ENCODE measurements at places on chromosomes 2 and 18. TPM values are rescaled to one million over a fixed set of nuclear protein-coding genes. Genes with fewer than 3 reads are reported as not detected.

GRCh38 chr18:33951031-33951430, 273.7 kb downstream of the NOL4 start:
- no peak overlapping the region for H3K27ac ChIP-seq
- no peak for DNase-seq
- no peaks in the 10 kb centered on the region for H3K4me1 ChIP-seq
- no peaks in the 10 kb centered on the region for H3K27me3 ChIP-seq
- H3K4me3 ChIP-seq = no peak overlapping the region

The GPR17 gene
- not detected for total RNA-seq

DNA sequence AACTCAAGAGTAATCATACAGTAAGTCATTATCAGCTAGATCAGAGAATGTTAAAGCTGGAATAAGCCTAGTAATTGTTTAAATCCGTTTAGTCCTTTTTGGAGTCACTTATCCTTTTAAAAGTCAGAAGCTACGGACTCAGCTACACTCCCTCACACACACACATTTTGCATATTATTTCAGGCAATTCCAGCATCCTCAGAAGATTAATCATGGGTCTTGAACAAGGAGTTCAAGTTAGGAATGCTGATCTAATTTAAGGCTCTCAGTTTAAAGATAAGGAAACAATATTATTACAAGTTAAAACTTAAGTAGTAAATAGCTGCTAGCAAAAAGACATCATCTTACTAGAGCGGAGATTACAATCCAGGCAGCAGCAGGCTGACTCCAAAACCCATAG, 74.3 kb downstream of the GTF3C3 start:
- H3K27me3 ChIP-seq = no peaks in the 10 kb centered on the region
- peaks cover 63% of the 10 kb centered on the region for H3K36me3 ChIP-seq
- H3K27ac ChIP-seq = no peak overlapping the region

The PLGLB2 gene
- total RNA-seq = 0.15 TPM

The ITGB6 gene
- 0.07 TPM for total RNA-seq

- no peak overlapping the region for H3K4me3 ChIP-seq
- H3K27ac ChIP-seq = no peak overlapping the region
- no peaks in the 10 kb centered on the region for H3K4me1 ChIP-seq
- H3K27me3 ChIP-seq = peaks cover 4% of the 10 kb centered on the region
- H3K36me3 ChIP-seq = no peaks in the 10 kb centered on the region
- no peak for DNase-seq
These were observed 121.4 kb upstream of the SLC14A2 start for GRCh38 chr18:45493830-45494229.

The LRRTM4 gene
- 8.5 TPM for total RNA-seq

GRCh38 chr2:205076405-205076804, 531.1 kb downstream of the PARD3B start:
- H3K4me3 ChIP-seq = no peak overlapping the region
- H3K36me3 ChIP-seq = no peaks in the 10 kb centered on the region
- peak; percentile 20 for DNase-seq
- no peak overlapping the region for H3K27ac ChIP-seq
- peaks cover 20% of the 10 kb centered on the region for H3K4me1 ChIP-seq

- H3K27ac ChIP-seq = no peak overlapping the region
- no peak for DNase-seq
- peaks cover 4% of the 10 kb centered on the region for H3K4me1 ChIP-seq
- no peak overlapping the region for H3K4me3 ChIP-seq
- no peaks in the 10 kb centered on the region for H3K36me3 ChIP-seq
These were observed 47.6 kb upstream of the GPC1 start for GRCh38 chr2:240387669-240388358.

The SERPINB4 gene
- total RNA-seq = 0.53 TPM

GRCh38 chr2:10792001-10792634, 20.5 kb downstream of the PDIA6 start:
- peaks cover 93% of the 10 kb centered on the region for H3K36me3 ChIP-seq
- H3K27me3 ChIP-seq = no peaks in the 10 kb centered on the region
- no peak overlapping the region for H3K4me3 ChIP-seq
- no peak overlapping the region for H3K27ac ChIP-seq
- H3K4me1 ChIP-seq = no peaks in the 10 kb centered on the region
- DNase-seq = no peak

DNA sequence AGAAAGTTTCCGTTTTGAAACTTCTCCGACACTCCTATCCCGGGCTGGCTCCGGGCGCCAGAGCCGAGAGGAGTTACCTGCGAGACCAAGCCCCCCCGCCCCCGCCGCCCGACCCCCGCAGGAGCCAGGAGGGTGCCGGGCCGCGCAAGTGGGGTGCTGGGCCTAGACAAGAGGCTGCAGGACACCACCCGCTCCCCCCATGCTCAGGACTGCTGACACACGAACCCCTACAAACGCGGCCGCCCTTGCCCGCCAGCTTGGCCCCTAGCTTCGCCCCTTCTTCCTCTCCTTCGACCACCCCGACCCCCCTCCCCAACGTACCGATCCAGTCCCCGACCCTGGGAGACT, 497 bp downstream of the PLA2R1 start:
- no peak overlapping the region for H3K27ac ChIP-seq
- H3K4me3 ChIP-seq = peak overlapping the region; percentile 83
- H3K36me3 ChIP-seq = peaks cover 12% of the 10 kb centered on the region
- peaks cover 42% of the 10 kb centered on the region for H3K27me3 ChIP-seq
- peak; percentile 19 for DNase-seq

The MALL gene
- total RNA-seq = 3.8 TPM

GRCh38 chr18:36120297-36120696, 8.8 kb downstream of the SLC39A6 start:
- no peaks in the 10 kb centered on the region for H3K27me3 ChIP-seq
- no peak overlapping the region for H3K4me3 ChIP-seq
- H3K36me3 ChIP-seq = peaks cover 73% of the 10 kb centered on the region
- no peak overlapping the region for H3K27ac ChIP-seq

DNA sequence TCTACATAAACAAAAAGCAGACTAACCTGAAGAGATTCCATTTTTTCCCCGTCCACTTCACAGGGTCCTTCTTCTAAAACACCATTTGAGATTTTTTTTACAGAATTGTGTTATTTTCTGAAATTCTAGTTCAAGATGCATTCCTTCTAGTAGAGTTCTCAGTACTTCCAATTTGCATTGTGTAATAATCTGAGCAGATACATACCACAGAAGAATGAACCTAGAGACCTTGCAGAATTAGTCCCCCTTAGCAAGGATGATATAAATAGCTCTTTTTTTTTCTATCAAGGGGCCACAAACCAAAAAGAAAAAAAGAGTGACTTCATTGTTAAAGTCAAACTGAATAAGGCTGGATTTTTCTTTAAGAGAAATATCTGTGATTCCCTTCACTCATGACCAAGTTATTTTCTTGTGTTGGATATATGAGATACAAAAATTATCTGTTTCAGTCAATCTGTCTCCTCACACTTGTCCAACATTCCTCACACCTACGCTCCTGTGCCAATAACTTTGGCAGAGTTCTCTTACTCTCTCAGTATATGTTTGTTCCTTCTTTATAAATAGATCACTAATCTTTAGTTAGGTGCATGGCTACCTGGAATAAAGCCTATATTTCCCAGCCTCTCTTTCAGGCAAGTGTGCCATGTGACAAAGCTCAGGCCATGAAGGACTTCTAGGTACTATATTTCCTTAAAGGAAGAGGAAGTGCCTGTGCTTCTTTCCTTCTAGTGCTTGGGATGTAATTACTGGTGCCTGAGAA, 183.5 kb downstream of the ZNF385B start:
- H3K27ac ChIP-seq = no peak overlapping the region
- no peaks in the 10 kb centered on the region for H3K27me3 ChIP-seq
- no peak overlapping the region for H3K4me3 ChIP-seq
- no peaks in the 10 kb centered on the region for H3K4me1 ChIP-seq

GRCh38 chr18:27871726-27872125, 305.2 kb downstream of the CDH2 start:
- H3K36me3 ChIP-seq = no peaks in the 10 kb centered on the region
- peaks cover 4% of the 10 kb centered on the region for H3K4me1 ChIP-seq
- no peak for DNase-seq
- no peaks in the 10 kb centered on the region for H3K27me3 ChIP-seq
- no peak overlapping the region for H3K27ac ChIP-seq
- H3K4me3 ChIP-seq = no peak overlapping the region

- H3K36me3 ChIP-seq = no peaks in the 10 kb centered on the region
- no peaks in the 10 kb centered on the region for H3K27me3 ChIP-seq
- peak overlapping the region; percentile 90 for H3K27ac ChIP-seq
- peaks cover 39% of the 10 kb centered on the region for H3K4me1 ChIP-seq
- peak; percentile 29 for DNase-seq
These were observed 100.1 kb upstream of the TLK1 start for GRCh38 chr2:171260471-171261424.

- H3K27me3 ChIP-seq = peaks cover 100% of the 10 kb centered on the region
- H3K27ac ChIP-seq = no peak overlapping the region
- H3K4me1 ChIP-seq = peaks cover 17% of the 10 kb centered on the region
These were observed 2.2 kb downstream of the HOXD10 start for GRCh38 chr2:176118601-176119339.

DNA sequence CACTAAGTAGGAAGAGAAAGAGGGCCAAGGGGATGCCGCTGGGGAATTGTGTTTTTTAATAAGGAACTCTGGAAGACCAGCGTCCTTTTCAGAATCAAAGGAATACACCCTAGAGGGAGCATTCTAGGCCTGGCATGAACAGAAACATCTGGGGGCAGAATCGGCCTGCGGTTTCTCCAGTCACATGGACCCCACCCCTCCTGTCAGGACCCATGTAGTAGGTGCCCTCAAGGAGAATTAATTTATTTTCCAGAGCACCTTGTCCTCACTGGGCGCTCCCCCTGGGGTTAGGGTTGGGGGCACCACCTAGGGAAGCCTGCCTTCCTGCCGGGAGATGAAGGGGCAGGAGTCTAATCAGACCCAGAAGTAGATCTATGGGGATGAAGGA, 44.2 kb downstream of the TMEM37 start:
- no peak for DNase-seq
- H3K36me3 ChIP-seq = no peaks in the 10 kb centered on the region
- H3K4me1 ChIP-seq = peaks cover 11% of the 10 kb centered on the region
- no peak overlapping the region for H3K4me3 ChIP-seq
- H3K27ac ChIP-seq = no peak overlapping the region

- peaks cover 35% of the 10 kb centered on the region for H3K4me1 ChIP-seq
- DNase-seq = no peak
- H3K36me3 ChIP-seq = no peaks in the 10 kb centered on the region
- peak overlapping the region; percentile 93 for H3K4me3 ChIP-seq
- no peak overlapping the region for H3K27ac ChIP-seq
These were observed 1.7 kb downstream of the MAPRE3 start for GRCh38 chr2:26971911-26972786.

The GRHL1 gene
- total RNA-seq = 4.7 TPM

DNA sequence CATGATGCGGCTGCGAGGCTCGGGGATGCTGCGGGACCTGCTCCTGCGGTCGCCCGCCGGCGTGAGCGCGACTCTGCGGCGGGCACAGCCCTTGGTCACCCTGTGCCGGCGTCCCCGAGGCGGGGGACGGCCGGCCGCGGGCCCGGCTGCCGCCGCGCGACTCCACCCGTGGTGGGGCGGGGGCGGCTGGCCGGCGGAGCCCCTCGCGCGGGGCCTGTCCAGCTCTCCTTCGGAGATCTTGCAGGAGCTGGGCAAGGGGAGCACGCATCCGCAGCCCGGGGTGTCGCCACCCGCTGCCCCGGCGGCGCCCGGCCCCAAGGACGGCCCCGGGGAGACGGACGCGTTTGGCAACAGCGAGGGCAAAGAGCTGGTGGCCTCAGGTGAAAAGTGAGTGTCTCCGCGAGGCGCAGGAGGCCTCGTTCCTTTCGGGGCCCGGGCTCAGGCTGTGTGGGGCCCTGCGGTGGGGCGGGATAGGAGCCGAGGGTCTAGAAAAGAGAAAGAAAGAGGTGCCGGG, 520 bp downstream of the GLS start:
- no peak for DNase-seq
- peak overlapping the region; percentile 94 for H3K4me3 ChIP-seq
- no peak overlapping the region for H3K27ac ChIP-seq
- H3K4me1 ChIP-seq = peaks cover 41% of the 10 kb centered on the region
- H3K27me3 ChIP-seq = no peaks in the 10 kb centered on the region
- peaks cover 10% of the 10 kb centered on the region for H3K36me3 ChIP-seq

DNA sequence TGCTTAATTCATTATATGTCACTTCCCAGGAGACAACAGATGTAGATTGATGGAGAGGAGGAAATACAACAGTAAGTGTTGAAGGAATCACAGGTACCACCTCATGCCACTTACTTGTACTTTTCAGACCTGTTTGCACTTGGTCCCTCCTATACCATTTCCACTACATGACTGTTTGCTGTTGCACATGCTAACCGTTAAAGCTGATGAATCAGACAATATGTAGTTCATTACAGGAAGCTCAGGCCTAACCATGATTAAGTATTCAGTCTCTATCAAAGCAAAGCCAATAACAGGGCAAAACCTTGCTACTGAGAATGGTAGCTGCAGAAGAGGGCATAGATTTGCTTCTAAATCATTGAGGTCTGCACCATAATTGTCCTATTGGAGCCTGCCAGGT, 30.2 kb upstream of the GRP start:
- H3K4me3 ChIP-seq = no peak overlapping the region
- H3K36me3 ChIP-seq = peaks cover 17% of the 10 kb centered on the region
- H3K4me1 ChIP-seq = no peaks in the 10 kb centered on the region
- H3K27me3 ChIP-seq = peaks cover 9% of the 10 kb centered on the region
- no peak for DNase-seq

GRCh38 chr2:10533811-10534321, 85.7 kb upstream of the ODC1 start:
- no peak overlapping the region for H3K4me3 ChIP-seq
- H3K27me3 ChIP-seq = no peaks in the 10 kb centered on the region
- H3K27ac ChIP-seq = no peak overlapping the region
- no peak for DNase-seq
- no peaks in the 10 kb centered on the region for H3K36me3 ChIP-seq

The DUSP19 gene
- total RNA-seq = 3.4 TPM

The NEU2 gene
- total RNA-seq = not detected

The CHRNG gene
- total RNA-seq = not detected

The GKN1 gene
- not detected for total RNA-seq

DNA sequence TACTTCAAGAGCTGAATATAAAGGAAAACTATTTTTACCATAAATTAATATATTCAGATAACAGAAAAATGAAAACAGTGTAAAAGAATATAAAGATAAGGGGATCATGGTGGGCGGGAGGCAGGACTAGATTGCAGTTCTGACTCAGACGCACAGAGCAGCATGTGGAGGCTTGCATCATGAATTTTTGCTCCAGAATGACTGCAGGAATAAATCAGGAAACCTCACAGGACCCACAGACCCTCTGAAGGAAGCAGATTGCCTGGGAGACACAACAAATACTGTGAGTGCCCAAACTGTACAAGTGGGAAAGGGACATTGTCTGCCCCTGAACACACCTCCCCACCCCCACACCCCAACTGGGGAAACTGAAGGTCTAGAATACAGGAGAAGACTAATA, 19.2 kb upstream of the SIGLEC15 start:
- DNase-seq = no peak
- peaks cover 27% of the 10 kb centered on the region for H3K36me3 ChIP-seq
- H3K4me3 ChIP-seq = no peak overlapping the region
- H3K27ac ChIP-seq = no peak overlapping the region
- H3K4me1 ChIP-seq = peaks cover 21% of the 10 kb centered on the region

GRCh38 chr2:74191596-74192380, 6.6 kb upstream of the MTHFD2 start:
- peak overlapping the region; percentile 57 for H3K27ac ChIP-seq
- H3K4me1 ChIP-seq = peaks cover 30% of the 10 kb centered on the region
- H3K36me3 ChIP-seq = no peaks in the 10 kb centered on the region

Data from WTC11 (cell line).